ENCODE measurements at places on chromosomes 2 and 18. TPM values are rescaled to one million over a fixed set of nuclear protein-coding genes. Genes with fewer than 3 reads are reported as not detected.

The CFAP221 gene
- total RNA-seq: not detected

The VAMP8 gene
- total RNA-seq: not detected

The SLC19A3 gene
- 5.2 TPM for total RNA-seq

The AQP12B gene
- total RNA-seq: not detected

The SPDYA gene
- total RNA-seq: 0.10 TPM
